Activated effector memory CD4-positive, alpha-beta T cell treated with Interleukin-2 at 50 U/mL for 16 hours (primary cell): ENCODE measurements at places on chromosomes 11 and 22.

DNA sequence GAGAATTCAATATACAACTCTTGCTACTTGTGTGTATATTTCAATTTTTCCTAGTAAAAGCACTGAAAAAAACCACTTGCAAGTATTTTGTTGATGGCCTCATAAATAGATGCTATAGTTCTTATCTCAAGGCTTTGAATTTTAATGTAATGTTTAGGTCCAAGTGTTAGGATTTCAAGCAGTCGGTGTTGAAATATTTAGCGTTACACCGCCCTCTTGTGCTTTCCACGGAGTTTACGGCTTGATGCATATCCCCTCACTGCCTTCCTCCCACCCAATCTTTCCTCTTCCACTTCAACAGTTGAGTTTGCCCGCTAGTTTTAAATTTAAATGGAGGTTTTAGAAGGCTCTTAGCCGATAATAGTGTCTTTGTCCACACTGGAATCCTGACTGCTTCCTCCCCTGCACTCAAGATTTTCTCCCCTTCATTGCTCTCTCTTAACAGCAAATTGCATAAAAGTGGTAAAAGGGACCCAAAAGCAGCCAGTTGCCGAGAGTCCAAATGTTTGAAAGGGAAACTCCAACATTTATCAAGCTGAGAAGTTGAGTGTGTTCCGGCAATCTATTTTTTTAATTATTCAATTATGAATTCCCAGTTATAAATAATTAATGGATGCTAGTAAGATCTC, 25.9 kb upstream of the HTATIP2 start:
- DNase-seq, result no peak

DNA sequence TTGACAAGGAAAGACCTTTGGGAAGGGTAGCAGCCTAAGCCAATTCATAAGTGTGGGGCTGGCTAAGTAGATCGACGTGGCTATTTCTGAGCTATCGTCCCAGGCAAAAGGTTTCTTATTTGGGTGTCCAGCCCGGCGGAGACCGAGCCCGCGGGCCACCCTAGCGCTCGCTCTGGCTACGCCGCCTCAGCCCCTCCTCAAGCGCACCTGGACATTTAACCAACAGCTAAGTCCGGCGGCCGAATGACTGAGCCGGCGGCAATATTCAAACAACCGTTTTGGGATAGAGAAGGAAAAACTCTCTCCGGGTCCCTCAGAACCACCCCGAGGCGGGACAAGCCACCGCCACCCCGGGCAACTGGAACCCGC, 457 bp downstream of the RNF141 start:
- no peak for DNase-seq

GRCh38 chr22:27405672-27406388, 395.7 kb downstream of the MN1 start:
- DNase-seq, result no peak

GRCh38 chr11:65066805-65067291, 8.5 kb upstream of the NAALADL1 start:
- no peak for DNase-seq

DNA sequence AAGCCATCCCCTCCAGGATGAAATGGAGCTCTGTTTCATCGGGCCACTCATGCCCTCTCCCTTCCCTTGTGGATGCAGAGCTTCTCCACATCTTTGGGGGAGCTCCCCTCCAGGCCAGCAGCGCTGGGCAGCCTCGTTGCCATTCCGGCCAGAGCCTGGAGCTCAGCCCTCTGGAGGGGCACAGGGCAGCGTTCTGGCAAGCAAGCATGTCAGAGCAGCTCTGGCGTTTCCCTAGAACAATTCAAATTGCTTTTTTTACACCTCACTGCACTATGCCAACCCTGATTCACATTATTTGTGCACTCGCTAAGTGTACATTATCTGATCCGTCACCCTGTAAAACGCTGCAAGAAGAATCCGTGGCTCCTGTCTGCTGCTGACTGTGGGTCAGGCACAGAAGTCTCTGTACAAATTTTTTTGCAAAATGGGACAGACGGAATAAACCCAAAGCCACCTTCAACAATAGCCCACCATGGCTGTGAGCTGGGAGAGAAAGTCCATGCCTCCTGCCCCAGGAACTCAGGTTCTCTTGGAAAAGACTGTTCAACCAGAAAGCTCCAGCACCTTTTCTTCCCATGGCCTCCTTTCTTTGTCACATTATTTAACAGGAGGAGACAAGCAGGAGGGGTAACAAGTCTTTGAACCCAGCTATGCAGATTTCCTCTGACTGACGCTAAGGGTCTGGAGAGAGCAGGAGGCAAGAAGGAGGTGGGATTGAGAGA, 139.5 kb upstream of the CADM1 start:
- DNase-seq, result no peak

DNA sequence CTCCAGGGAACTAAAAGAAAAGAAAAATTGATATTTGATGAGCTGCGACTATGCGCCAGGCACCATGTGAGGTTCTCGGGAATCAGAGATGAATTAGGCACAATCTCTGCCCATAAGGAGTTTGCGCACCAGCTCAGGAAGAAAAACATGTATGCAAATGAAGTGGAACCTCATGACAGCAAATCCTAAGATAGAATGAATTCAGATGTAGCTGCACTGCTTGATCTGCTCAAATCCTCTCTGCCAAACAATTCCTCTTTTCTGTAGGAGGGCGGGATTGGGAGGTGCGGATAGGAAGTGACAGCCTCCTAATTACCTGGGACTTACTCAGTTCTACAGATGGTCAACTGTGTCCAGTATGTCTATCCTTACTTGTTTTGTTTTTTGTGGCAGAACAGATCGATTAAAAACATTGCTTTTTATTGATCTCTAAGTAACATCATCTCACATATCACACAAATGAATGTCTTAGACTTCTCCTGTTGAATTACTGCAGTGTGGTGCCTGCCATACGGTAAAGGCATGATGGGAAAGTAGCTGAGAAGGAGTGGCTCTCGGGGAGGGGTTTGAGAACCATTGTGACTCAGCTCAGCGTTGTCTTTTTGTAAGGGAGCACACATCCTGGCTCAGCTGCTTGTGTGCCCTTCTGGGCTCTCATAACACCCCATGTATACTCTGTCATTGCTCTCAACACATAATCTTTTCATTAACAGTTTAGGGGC, 13.9 kb downstream of the CRTAM start:
- no peak for DNase-seq

DNA sequence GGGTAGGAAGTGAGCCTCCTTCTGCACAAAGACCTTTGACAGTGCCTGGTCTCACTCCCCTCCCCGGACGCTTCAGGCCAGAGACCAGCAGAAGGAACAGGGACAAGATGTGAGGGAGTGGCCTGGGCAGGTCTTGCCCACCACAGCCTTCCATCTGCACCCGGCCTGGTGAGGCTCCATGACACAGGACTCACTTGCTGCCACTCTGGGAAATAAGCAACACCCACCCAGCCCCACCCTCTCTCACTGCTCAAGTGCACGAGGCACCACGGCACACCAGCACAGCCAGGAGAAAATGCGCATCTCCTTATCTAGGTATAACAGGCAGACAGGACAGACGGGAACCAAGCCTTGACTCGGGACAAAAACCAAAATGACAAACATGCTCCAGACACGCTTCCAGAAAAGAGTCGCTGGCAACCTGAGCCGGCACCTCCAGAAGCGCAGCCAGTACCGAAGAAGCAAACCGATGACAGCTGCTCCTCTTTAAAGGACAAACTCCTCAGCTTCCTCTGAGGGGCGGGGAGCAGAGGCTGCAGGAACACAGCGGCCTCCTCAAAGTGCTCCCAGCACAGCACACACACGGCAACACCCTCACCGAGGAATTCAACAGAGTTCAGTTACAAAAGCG, 41.7 kb downstream of the BRD1 start:
- DNase-seq, result no peak

DNA sequence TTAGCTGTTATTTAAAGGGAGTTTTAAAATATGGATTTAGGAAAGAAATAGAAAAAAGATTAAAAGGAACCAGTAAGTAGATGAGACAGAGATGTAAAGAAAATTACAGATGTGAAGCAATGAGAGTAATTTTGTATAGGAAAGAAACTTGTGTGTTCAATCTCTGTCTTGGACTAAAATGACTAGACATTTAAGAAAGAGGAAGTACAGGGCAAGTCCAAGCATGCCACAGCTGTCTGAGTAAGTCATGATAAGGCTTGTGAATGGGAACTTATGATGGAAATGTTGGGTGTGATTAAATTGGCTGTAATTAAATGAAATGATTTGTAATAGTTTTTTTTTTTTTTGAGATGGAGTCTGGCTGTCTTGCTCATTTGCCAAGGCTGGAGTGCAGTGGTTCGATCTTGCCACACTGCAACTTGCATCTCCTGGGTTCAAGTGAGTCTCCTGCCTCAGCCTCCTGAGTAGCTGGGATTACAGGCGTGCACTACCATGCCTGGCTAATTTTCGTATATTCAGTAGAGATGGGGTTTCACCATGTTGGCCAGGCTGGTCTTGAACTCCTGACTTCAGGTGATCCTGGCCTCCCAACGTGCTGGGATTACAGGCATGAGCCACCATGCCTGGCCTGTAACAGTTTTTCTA, 5.9 kb upstream of the ACY3 start:
- no peak for DNase-seq

DNA sequence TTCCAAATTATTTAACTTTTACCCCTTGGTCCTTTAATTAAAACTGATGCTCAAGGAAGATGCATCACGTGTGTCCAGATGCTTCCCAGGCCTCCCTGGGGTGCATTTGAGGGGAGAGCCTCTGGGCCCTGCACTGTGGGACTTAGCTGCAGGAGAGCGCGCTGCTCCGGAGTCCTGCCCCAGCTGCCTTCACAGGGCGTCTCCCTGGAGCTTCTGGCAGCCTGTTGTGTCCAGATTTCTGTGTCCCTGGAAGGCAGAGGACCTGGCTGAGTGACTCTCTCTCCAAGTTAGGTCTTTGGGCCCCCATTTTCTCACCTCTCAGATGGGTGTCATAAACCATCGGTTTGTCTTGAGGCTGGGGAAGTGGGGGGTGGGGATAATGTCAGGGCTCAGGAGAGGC, 3.0 kb downstream of the ARHGAP8 start:
- DNase-seq, result no peak

DNA sequence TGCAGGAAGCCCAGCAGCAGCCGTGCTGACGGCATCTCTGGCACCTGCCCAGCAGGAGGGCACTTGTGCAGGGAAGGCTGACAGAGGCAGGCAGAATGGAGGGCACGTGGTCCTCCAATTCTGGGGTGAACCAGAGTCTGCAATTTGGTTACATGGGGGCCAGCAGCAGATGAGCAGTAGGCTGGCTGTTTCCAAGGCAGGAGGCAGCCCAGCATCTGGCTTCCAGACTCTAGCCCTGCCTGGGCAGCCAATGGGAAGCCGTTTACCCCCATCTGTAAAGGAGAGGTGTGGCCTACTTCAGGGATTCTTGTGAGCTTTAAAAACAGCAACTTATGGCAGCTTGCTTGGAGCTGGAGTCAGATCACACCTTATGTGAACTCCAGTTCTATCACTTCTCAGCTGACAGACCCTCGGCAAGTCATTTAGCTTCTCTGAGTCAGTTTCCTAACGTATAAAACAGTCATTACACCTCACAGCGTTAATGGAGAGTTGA, 27.9 kb upstream of the RASL10A start:
- DNase-seq, result no peak

- DNase-seq, result no peak
Measured at GRCh38 chr11:84648471-84648870, 978.7 kb downstream of the DLG2 start.

- peak; percentile 34 for DNase-seq
Measured at GRCh38 chr22:26592421-26592891, 2.5 kb upstream of the TPST2 start.

DNA sequence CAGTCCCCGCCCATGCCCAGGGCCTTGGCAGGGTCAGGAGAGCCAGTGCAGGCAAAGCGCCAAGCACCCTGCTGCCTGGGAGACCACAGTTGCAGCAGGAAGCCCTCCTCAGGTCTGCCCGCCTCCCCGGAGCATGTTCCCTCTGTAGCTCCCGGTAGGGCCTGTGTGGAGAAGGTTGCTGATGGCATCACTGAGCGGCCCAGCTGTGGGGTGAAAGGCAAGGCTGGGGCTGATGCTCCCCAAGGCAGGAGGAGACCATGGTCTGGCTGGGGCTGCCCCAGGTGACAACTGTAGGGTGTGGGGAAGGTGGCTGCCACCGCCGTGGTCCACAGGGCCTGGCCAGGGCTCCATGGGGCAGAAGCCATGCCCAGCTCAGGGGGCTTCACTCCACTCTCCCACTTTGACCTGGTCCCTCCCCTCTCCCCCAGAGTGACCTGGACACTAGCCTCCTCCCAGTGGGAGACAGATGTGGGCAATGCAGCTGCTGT, 53.0 kb downstream of the CDKN1C start:
- no peak for DNase-seq

- DNase-seq, result no peak
Measured at GRCh38 chr11:116610190-116610589, 162.6 kb downstream of the BUD13 start.

DNA sequence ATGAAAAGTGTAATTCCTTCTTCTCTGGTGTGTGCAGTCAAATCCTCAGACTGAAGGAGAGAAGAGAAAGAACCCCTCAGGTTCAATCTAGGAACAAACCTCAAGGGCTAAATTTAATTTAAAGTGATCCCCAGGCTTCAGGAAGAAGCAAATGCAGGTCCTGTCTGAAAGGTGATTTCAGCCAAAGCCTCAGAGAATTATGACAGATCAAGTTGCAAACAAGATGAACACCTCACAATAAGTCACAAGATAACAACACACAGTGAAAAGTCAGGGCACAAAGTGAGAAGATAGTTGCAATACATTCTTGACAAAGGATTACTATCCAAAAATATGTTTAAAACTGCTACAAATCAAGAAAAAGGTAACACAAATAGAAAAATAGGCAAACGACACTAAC, 11.8 kb downstream of the ZP1 start:
- no peak for DNase-seq

DNA sequence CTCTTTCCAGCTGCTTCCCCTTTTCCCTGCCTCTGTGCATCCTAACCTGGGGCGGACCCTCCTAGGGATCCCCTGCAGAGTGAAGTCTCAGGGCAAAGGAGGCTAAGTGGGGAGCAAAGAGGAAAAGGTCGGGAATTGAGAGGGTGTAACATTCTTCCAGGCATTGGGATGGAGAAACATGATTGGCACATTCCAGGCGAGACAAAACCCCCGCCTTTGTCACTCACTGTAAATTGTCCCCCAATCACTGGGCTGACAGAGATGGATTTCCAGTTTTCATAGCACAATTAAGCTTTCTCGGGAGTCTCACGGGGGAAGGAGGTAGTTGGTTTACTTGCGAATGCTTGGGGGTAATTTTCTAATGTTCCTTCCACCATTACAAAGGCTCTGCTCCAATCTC, 74.9 kb downstream of the MIAT start:
- DNase-seq, result no peak

DNA sequence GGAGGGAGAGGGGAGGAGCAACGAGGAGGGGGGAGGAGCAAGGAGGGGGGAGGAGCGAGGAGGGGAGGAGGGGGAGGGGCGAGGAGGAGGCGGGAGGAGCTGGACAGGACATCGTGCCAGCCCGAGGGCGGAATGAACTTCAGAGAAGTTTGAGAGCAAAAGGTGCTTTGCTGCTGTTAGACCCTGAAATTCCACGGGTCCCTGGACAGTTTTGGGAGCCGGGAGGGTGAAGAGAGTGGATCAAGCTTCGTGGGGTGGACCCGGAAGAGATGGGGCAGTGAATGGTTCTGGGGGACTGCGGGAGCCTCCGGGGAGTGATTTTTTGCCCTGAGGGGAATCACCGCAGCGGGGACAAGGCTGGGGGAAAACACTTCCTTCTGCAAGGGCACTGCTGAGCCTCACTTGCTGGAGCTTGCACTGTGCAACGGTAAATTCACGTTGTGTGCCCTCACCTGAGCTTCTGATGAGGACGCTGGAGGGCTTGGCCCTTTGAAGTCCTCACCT, 10.7 kb upstream of the NLRP6 start:
- no peak for DNase-seq

- peak; percentile 69 for DNase-seq
Measured at GRCh38 chr11:128476729-128477128, 110.6 kb downstream of the ETS1 start.
